ENCODE measurements at places on chromosomes 7 and 10.

- no peak for DNase-seq
These were observed 135.9 kb downstream of the ITGB8 start for GRCh38 chr7:20466543-20467021.

DNA sequence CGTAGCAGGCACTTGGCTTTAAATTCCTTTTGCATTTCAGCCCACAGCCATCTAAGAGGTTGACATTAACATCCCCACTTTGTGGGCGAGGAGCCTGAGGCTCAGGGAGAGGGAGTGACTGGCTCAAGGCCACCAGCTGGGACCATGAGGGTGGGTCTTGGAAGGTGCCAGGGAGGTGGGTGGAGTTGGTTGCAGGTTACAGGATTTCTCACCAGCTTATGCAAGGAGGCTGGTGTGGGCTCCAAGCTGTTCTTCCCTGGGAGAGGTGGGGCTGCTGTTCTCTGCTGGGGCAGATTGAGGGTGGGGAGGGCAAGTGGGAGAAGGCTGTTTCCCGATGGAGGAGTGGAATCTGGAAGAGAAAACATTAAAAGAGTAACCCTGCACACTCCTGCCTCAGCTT lies 14.1 kb upstream of the C10orf95 start:
- DNase-seq = no peak

DNA sequence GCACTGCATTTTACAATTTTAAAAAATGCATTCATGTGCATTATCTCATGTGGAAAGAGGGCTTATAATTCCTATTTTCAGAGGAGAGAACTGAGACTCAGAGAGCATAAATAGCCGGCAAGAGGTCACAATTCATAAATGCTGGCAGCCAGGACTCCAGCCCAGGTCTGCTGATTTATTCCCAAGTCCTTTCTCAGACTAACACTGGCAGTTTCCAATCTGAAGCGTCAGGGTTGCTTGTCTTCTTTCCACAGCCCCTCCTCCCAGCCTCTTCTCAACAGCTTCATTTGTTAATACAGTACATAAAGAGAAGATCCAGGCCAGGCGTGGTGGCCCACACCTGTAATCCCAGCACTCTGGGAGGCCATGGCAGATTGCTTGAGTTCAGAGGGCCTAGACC lies 108.9 kb downstream of the PARD3 start:
- DNase-seq = no peak

- no peak for DNase-seq
These were observed 54.1 kb upstream of the CYP26C1 start for GRCh38 chr10:93006435-93007039.

DNA sequence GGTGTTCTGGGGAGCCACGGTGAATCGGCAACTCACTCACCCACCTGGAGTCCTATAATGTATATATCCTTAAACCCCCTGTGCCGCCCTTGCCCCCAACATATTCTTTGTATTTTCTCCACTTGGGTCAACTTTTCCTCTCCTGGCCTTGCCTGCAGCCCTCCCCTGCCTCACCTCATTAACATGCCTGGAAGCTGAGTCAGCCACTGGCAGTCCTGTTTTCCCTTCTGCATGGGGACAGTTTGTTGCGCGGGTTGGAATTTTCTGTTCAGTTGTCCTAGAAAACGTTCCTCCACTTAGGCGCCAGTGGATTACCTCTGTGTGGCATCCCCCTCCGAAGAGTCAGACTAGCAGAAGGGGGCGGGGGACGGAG lies 97.4 kb downstream of the C10orf105 start:
- DNase-seq = no peak

DNA sequence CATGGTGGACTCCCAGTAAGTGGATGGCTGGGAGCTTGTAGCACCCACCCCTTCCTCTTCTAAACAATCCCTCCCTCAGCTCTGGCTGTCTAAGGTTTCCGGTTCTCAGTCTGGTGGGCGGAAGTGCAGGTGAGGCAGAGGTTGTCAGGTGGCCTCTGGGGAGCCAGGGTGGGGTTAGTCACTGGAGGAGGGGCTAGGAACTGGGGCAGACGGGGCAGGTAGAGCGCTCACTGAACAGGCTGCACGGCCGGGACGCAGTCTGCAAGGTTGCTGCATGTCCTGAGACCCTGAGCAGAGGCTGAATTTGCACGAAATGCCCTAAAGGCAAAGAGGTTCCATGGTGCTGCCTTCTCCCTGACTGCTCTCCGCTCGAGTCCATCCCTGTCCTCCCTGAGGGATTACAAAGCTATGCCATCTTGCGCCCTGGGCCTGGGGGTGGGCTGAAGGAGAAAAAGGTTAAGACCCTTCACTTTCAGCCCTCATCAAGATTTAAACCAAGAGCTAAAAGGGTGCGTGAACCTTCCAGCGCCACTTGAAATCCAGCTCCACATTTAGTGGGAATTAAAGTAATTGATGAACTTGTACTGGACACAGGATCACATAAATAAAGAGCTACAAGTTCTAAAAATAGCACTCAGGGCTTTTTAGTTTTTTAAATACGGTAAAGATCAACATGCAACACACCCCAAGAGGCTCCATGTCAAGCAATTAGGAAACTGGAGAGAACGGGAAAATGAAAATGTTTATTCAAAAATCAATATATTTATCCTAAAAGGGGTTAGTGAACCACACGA lies 62.3 kb upstream of the CTBP2 start:
- DNase-seq = no peak

GRCh38 chr10:78976825-78977755 lies 91.7 kb upstream of the ZMIZ1 start:
- DNase-seq = no peak

All from stimulated activated CD8-positive, alpha-beta memory T cell treated with anti-CD3 and anti-CD28 coated beads, Interleukin-15, amount 100 ng/mL, for 4 hours (primary cell).